RKO (cell line): ENCODE measurements at places on chromosomes 16 and 17.
A peak's percentile ranks its signal among the peaks of the same experiment; 100 is the strongest.

DNA sequence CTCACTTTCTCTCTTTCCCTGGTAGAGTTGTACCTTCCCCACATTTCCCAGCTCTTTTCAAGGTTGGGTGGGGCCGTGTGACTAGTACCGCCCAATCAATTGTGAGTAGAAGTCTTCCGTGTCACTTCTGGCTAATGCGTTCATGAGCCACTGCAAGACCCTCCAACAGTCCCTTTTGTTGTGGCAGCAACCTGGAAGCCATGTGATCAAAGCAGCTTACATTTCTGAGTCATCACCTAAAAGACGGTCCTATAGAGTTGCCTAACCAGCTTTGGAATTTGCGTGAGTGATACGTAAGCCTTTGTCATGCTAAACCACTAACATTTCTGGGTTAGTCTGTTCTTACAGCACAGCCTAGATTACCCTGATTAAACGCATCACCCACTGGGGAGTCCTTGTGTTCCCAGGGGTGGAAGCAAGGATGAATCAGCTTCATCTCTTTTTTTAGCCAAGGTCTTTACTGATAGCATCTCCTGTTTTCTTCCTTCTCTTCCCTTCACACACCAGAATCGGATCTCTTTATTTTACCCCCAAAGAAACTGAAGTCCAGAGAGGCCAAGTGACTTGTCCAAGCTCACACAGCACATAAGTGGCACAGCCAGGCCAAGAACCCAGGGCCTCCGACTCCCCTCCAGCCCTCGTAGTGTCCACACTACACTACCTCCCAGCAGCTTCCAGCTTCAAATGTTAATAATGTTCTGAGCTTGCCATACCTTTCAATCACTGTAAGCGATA is 366.3 kb upstream of the XYLT1 start:
- peak; percentile 88 for DNase-seq

DNA sequence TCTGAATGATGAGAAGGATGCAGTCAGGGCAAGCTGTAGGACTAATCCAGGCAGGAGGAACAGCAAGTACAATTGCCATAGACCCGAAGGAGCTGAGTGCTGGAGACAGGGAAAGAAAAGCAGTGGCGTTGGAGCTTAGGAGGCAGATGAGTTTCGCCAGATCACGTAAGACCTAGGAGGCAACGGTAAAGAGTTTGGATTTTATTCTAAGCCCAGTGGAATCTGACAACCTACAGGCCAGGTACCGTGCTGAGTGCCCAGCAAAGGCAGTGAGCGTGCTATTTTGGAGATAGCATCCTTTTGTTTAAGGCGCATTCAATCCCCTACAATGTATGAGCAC is 1.2 kb downstream of the USP43 start:
- DNase-seq, result no peak

DNA sequence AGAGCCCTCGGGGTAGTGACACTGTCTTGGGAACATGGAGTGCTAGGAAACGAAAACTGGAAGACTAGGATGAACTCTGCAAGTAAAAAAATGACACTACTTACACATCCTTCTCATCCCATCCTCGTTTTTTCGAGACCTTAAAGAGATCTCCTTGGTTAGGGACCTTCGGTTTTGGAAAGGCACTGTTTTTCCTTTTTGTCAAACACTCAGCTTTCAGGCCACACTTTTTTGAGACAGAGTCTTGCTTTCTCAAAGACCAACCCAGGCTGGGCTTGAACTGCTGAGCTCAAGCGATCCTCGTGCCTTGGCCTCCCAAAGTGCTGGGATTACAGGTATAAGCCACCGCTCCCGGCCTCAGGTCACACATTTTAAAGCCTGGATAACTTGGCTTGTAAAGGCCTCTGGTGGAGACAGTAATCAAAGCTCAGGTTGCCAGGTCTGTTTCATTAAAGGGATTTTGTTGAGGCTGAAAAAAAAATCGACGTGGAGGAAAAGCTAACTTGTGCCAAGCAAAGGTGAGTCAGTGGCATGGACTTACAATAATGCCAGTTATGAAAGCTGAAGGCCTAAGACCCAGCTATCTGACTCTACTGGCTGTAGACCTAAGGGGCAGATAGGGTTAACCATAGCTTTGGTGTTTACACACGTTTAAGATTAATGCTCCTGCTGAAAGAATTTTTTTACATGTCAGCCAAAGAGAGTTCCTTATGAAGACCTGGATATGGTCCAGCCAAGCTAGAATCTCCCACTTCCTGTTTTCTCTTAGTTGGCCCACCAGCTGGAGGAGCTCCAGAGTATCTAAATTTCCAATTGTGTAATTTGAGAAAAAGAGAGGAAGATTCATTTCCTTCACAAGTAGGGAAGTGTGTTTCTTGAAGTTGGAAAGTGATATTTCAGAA is 823 bp downstream of the NBR1 start:
- peak; percentile 94 for DNase-seq

- no peak for DNase-seq
These were observed 5.9 kb upstream of the SPAG7 start for GRCh38 chr17:4973256-4974114.

DNA sequence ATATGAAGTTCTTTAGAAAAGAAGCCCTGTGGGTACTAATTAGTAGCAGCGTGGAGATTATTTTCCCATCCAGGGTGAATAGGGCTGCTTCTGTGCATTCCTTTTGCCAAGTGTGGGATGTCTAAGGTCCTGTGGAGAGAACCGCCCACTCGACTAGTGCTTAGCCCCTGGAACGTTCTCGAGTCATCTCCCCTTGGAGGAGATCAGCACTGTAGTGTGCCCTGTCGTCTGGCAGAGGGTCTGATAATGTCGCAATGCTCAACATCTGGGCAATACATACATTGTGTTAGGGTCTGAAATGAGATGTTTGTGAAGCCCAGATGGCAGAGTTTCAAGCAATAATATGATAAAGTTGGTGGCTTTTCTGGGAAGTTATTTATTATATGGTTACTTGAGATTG is 64.8 kb downstream of the SPECC1 start:
- no peak for DNase-seq

GRCh38 chr16:50444526-50444925 is 75.7 kb upstream of the BRD7 start:
- no peak for DNase-seq

- DNase-seq, result no peak
These were observed 20.1 kb upstream of the ALDH3A1 start for GRCh38 chr17:19768046-19768782.

DNA sequence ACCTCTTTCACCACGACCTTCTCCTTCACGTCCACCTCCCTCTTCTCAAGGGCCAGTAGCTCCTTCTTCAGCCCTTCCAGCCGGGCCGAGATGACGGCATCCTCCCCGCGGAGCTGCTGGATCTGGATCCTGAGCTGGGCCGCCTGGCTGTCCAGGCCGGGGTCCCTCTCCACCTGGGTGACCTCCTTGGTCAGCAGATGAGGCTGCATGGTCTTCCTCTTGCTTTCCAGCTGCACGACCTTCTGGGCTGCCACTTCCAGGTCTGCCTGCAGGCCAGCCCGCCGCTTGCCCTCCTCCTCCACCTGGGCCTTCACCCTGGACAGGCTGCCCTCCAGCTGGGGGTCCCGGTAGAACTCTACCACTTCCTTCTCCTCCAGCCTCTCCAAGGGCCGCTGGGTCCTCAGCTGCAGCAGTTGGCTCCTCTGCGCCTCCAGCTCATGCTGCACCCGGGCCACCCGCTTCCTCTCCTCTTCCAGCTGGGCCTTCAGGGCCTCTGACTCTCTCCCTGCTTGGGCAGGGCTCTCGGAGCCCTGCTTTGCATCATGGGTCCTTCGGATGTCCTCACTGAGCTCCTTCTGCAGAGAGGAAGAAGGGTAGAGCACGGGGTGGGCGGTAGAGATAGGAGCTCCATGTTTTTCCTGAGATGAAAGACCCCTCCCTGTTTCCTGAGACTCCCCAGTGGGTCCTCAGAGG is 9.5 kb downstream of the CDK3 start:
- DNase-seq, result no peak

- DNase-seq, result no peak
These were observed 12.1 kb upstream of the DBNDD1 start for GRCh38 chr16:90031186-90031930.

- DNase-seq, result no peak
These were observed 177.0 kb upstream of the IRX6 start for GRCh38 chr16:55146966-55147365.

DNA sequence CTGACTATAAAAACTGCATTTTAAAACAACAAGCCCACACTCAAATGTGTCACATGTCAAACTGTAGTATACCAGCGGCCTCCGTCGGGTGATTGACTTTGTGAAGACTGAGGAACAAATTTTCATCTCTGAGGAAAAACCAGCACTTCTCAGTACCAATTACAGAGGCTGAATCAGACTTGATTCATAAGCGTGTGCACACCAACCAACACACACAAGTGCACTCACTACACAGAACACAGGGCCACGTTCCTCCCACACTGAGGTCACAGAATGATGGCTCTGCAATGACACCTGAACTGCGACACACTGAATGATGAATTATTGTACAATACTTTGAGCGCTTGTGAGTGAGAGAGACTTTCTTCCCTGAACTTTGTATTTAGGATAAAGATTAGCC is 29.6 kb downstream of the XPO6 start:
- peak; percentile 18 for DNase-seq

- no peak for DNase-seq
These were observed 91.3 kb downstream of the KATNIP start for GRCh38 chr16:27641260-27641659.

DNA sequence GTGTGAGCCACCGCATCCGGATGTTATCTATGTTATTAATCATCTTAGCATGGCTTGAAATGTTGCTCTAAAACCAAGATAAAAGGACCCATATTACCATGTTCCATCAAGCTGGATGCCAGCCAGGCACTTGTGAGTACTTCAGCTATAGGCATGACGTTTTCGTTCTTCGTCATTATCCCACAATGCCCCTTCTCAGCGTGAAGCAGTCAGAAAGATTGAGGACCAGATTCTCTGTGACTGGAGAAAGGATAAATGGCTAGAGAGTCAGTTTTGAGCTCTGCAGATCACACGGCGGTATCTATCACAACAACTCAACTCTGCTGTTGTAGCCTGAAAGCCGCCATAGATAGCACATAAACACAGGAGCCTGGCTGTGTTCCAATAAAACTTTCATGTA is 29.8 kb upstream of the LCMT1 start:
- DNase-seq, result no peak

DNA sequence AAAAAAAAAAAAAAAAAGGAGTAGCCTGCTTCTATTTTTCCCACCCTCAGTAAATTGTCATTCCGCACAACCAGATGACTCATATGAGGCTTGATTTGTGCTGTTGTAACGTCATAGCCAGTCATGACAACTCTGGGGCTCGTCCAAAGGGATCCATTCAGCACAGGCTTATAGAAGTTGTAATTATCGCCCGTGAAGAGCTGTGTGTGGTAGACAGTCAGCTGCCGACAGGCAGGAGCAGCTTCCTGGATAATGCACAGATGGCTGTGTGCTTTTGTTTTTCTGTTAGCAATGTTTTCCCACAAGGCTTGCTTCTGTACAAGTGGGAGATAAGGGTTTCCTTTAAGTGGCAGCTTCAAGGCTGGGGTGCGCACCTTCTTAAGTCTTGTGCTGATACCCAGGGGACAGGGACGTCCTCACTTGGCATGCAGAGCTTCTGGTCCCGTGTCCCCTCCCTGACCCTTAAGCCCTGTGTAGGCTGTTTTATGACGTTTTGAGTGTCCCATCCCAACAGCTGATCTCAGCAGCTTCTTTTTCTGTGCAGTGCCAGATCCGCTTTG is 26.0 kb downstream of the SNX29 start:
- peak; percentile 61 for DNase-seq

GRCh38 chr16:17227278-17227677 is 243.5 kb downstream of the XYLT1 start:
- DNase-seq, result no peak

DNA sequence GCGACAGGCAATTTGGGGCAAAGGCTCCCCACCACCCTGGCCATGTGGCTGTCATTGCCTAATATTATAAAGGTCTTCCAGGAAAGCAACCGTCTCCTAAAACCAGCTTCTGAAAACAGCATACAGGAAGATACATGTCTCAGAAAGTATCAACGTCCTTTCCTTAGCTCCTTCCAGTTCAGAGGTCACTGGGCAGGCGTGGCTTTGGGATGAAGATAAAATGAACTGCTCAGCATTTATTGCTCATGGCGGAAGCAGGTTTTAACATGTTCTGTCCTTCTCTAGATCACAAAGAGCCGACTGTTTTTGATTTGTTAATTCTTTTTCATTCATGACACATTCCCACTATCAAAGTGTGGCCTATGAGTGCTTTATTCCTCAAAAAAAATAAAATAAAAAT is 8.0 kb downstream of the CFAP20 start:
- no peak for DNase-seq

DNA sequence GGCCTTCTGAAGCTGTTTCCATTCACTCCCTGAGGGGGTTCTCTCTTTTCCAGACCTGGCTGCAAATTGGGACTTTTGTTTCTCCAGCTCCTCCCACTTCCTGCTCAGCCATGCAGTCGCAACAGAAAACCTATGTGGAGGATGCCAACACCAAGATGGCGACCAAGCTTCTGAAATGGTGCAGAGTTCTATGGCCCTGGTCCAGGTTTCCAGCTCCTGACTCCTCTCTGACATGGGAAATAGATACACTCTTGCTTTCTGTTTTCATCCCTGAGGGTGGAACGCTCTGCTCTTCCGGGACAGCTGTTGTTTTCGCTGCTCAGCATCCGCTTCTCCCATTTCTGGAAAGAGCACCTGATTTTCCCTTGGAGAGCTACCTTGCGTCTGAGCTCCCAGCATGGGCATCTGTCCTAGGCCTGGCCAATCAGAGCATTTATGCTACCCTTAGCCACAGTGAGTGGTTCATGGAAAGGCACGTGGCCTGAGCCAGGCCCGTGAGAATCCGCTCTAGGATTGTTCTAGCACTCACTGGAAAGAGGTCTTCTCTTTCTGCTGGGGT is 8.1 kb downstream of the GPRC5B start:
- DNase-seq, result no peak

GRCh38 chr17:8155231-8155995 is 3.2 kb upstream of the PER1 start:
- DNase-seq, result no peak

GRCh38 chr17:39772415-39772814 is 34.7 kb downstream of the GRB7 start:
- DNase-seq, result no peak

GRCh38 chr16:10577305-10578202 is 2.8 kb downstream of the EMP2 start:
- no peak for DNase-seq

DNA sequence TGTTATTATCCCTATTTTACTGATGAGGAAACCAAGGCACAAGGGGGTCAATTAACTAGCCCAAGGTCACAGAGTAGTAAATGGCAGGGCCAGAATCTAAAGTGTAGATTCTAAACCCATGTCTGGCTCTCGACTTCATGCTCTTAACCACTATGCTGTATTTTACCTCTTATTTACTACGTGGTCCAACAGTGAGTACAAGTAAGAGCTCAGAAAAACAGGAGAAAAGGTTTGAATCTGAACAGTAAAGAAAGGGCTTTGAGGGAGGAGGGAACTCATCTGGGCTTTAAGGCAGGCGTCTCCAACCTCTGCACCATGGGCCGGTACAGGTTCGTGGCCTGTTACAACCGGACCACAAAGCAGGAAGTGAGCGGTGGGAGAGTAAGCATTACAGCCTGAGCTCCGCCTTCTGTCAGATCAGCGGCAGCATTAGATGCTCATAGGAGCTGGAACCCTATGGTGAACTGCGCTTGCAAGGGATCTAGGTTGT is 62.9 kb downstream of the SMURF2 start:
- DNase-seq, result no peak
